Transverse colon (tissue), 4 donors: ENCODE measurements at places on chromosomes 6 and 20. TPM values are rescaled to one million over a fixed set of nuclear protein-coding genes. Genes with fewer than 3 reads are reported as not detected.

The CARMIL1 gene
- 93.5 TPM for total RNA-seq

The GSTA1 gene
- not detected for total RNA-seq

DNA sequence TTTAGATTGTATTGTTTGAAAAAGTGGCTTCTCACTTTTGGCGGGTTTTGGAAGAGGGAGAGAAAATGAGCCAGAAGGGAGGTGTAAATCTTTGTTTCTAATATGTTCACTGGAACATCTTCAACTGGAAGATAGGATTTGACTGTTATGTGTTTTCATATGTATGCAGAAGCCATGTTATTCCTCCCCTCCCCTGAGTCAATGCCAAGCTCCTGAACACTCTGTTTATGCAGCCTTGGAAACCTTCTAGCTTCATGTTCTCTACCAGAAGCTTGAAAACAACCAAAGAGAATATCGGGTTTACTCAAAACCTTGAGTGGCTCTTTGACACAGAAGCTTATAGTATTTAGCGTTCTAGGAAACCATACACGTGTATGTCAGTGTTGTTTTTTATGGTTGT is 279.1 kb downstream of the PRL start:
- DNase-seq: no peak

The PPIL6 gene
- not detected for total RNA-seq

- no peak for DNase-seq
Measured at GRCh38 chr6:146805546-146806325, 207.0 kb downstream of the ADGB start.

DNA sequence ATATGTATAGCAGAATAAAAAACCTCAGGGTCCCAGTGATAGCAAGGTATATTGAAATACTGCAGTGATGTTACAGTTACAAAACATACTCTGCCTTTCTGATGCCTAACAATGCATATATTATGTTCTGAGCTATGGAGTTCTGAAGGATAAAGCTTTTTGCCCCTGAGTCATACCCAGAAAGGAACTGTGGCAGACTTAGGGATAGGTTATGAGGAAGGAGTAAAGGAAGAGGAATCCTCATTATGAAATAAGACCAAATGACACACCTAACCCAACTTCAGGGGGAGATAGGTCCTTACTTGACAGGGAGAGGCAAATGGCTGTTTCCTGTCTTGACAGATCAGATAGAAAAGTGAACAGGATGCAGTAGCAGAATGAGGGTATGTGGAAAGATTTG is 940.6 kb upstream of the FLRT3 start:
- no peak for DNase-seq

The COL21A1 gene
- 1.9 TPM for total RNA-seq

The PSMB8 gene
- total RNA-seq: 62.6 TPM

The ID4 gene
- total RNA-seq: 7.1 TPM

The KHDC1L gene
- not detected for total RNA-seq

GRCh38 chr20:13554076-13554475 is 84.7 kb downstream of the TASP1 start:
- DNase-seq: no peak

DNA sequence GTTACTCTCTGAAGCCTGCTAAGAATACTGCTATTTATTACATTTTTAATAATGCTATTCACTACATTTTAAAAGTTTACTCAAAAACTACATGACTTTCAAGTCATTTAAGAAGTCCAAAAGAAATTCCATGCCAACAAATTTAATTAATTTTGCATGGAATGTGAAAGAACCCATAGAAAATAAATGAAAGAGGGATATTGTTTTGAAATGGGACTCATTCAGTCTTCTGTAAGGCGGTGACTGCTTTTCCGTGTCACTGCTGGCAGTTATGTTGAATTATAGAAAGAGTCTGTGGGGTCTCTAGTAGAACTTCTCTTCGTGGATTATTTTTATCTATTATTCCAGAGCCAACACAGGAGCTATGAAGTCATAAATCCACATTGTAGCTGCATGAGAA is 211.2 kb downstream of the LAMA2 start:
- no peak for DNase-seq

- DNase-seq: no peak
Measured at GRCh38 chr20:17843246-17844132, 125.1 kb downstream of the SNX5 start.

DNA sequence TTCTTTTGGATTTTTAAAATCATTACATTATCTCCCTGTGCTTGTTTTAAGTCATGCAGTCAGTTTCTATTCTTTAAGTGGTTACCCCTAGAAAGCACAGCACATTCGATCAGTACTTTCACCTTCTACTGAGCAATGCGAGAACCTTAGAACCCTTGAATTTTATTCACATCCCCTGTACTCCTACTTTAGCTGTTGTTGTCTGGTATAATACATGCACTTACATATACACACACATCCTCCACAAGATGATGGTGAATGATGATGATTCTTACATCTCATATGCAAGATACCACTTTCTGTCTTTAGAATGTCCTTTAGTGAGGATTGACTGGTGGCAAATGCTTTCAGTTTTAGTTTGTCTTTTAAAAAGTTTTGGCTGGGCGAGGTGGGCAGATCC is 5.7 kb downstream of the CDC40 start:
- DNase-seq: no peak

The DAAM2 gene
- 20.6 TPM for total RNA-seq

The TMEM74B gene
- 0.96 TPM for total RNA-seq

The CST1 gene
- not detected for total RNA-seq

The OR2H2 gene
- not detected for total RNA-seq

DNA sequence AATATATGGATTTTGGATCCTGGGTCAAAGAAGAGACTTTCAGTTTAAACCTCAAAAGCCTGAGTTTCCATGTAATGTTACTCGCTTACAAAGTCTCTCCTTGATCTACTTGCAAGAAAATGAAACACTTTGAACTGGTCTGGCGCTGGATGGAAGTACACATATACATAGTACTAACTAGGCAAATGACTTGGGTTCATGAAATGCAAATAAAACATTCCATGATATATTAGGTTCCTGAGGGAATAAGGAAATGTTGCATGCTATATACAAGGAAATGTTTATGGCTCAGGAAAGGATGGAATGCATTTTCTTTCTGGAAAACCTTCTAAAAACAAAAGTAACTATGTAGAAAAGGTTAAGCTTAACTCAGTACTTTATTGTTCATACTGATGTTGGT is 11.4 kb upstream of the TXLNB start:
- no peak for DNase-seq

The HLA-C gene
- total RNA-seq: 1,008 TPM

GRCh38 chr6:104525677-104526322 is 333.9 kb downstream of the HACE1 start:
- DNase-seq: peak; percentile 66

- DNase-seq: no peak
Measured at GRCh38 chr6:2744209-2744771, 6.4 kb downstream of the MYLK4 start.

GRCh38 chr6:144855812-144856531 is 570.8 kb downstream of the UTRN start:
- DNase-seq: no peak

GRCh38 chr6:71453371-71453706 is 164.7 kb downstream of the OGFRL1 start:
- no peak for DNase-seq

The TNFAIP3 gene
- 46.4 TPM for total RNA-seq

DNA sequence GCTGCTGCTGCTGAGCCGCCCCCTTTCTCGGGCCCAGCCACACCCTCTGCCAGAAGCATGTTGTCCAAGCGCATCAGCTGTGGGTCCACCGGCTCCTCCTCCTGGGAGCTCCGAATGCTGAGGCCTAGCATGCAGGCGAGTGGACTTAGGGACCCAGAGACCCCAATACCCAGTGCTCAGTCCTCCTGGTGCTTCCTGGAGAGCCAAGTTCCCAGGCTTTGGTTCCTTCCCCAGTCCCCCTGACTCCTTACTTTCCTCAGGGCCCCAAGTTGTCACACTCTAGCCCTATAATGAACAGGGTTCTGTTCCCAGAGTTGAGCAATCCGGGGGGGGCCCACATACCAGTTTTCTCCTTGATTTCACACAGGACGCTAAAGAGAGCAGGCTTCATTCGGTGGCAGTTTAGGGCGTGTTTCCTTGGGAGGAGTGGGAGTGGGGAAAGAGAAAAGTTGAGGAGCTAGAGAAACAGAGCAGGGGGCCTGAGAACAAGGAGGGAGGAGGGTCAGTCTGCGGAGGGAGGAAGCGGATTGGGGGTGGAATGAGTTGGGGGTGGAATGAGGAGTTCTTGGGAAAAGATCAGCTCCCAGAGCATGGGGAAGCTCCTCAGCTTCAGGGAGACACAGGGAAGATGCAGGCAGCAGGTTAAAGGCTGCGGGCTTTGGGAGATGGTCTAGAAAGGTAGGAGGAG is 1.5 kb downstream of the PBX2 start:
- DNase-seq: no peak

The CRYBG1 gene
- 64.3 TPM for total RNA-seq

The BLTP3A gene
- 13.1 TPM for total RNA-seq

The TRIM31 gene
- 3.4 TPM for total RNA-seq

DNA sequence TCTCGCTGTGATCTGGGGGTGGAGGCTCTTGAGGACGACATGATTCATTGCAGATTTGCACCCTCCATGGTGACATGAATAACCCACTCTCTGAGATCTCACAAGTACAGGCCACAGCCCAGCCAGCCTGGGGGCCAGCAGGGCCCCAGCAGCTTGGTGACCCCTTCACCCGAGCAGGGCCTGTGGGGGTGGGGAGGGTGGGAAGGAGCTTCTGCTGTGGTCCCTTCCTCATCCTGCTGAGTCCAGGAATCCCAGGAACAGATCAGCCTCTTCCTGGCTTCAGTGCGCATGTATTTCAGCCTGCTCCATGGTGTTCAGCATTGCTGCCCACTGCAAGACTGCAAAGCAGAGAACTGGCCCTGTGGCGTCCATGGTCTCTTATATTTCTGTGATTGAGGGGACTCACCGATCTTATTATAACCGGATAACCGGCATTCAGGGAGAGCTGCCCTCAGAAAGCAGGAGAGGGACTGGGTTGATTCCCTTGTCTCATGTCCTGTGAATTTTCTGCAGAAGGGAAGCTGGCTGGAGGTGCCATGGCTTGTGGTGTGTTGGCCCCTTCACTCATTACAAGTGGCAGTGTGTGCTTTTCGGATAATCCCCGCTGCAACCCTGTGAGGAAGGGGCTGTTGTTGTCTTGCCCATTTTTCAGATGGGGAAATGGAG is 118.8 kb upstream of the FRMD1 start:
- DNase-seq: no peak

GRCh38 chr6:43037197-43037596 is 15.8 kb downstream of the RRP36 start:
- DNase-seq: no peak

The TUBB1 gene
- total RNA-seq: not detected

GRCh38 chr6:9921366-9921765 is 493.5 kb downstream of the TFAP2A start:
- DNase-seq: no peak

- no peak for DNase-seq
Measured at GRCh38 chr20:37194621-37195417, 15.5 kb upstream of the MROH8 start.

- DNase-seq: peak; percentile 8
Measured at GRCh38 chr6:29071831-29072723, 15.0 kb downstream of the OR2B3 start.

DNA sequence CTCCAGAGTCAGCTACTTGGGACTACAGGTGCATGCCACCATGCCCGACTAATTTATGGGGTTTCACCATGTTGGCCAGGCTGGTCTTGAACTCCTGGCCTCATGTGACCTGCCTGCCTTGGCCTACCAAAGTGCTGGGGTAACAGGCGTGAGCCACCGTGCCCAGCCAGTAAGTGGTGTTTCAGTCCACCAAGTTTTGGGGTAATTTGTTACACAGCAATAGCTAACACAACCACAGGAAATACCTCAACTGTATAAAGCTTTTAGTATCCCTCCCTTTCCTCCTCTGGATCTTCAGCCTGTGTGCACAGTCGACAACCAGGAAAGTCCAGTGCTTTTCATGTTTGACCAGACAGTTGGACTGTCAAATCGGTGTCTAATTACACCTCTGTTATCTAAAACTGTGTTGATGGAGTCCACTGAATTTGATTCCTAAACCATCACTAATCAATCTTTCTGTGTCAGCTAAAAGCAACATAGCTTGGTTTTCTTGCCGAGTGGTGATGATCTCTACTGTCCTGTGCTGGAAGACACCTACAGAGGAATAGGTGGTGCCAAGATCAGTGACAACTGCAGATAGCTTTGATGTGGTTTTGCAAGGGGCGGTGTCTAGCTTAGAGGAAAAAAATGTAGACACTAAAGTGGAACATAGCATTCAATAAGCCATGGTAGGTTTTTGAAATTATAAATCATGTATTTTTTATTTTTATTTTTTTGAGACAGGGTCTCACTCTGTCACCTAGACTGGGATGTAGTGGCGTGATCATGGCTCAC is 22.2 kb upstream of the ZBTB2 start:
- DNase-seq: no peak

GRCh38 chr6:126093108-126093507 is 106.8 kb downstream of the TRMT11 start:
- DNase-seq: no peak

GRCh38 chr6:79330704-79331103 is 96.2 kb upstream of the HMGN3 start:
- DNase-seq: no peak

GRCh38 chr6:4781426-4781825 is 5.2 kb downstream of the CDYL start:
- no peak for DNase-seq

- peak; percentile 67 for DNase-seq
Measured at GRCh38 chr20:31698803-31699718, 23.6 kb downstream of the BCL2L1 start.

The LY6G6F gene
- not detected for total RNA-seq

DNA sequence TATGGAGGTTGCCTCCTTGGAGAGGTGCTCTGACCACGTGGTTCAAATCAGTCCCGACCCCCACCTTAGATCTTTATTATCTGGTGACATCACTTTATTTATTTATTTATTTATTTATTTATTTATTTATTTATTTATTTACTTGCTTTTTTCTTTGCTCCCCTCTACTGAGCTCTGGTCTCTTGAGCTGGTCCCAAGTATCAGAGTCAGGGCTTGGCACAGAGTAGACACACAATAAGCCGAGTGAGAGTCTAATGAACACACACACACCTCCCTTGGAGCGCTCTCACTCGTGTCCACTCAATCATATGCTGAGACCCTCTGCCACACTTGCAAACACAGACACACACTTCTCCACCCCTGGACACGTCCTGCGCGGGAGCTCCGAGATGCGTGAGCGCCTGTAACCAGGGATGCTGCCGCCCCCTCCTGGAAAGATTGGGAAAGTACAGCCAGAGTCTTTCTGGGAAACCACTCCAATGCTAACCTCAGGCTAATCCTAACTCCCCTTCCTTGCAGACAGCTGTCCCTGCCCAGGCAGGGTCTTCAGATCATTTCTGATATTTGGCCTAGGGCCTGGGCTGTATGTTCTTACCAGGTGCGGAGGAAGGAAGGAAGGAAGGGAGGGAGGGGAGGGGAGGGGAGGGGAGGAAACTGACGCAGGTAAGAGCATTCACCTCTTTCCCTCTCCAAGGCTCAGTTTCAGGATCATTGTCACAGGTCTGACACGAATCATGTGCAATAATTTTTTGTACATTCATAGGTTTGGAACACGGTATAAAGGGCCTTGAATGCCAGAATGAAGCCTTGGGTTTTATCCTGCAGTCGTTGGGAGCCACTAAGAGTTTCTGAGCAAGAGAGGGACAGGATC is 70.9 kb downstream of the STK35 start:
- DNase-seq: peak; percentile 68

The PROKR2 gene
- total RNA-seq: not detected
